ENCODE measurements at places on chromosomes 11 and 22.

GRCh38 chr11:72079819-72080325 lies 470 bp downstream of the NUMA1 start:
- no peak for DNase-seq

GRCh38 chr11:21814169-21814568 lies 378.7 kb upstream of the ANO5 start:
- DNase-seq: no peak

- no peak for DNase-seq
Measured at GRCh38 chr11:109522116-109522755, 100.2 kb downstream of the C11orf87 start.

GRCh38 chr22:17655289-17655688 lies 16.7 kb downstream of the BCL2L13 start:
- DNase-seq: no peak

DNA sequence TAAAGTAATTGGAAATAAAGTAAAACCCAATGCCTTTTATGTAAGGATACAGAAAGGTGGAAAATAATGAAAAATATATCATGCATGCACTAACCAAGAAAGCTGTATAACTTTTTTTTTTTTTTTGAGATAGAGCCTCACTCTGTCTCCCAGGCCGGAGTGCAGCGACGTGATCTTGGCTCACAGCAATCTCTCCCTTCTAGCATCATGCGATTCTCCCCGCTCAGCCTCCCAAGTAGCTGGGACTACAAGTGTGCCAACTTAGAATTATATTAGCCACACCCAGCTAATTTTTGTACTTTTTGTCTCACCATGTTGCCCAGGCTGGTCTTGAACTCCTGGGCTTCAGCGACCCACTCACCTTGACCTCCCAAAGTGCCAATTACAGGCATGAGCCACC lies 4.5 kb downstream of the GGT5 start:
- no peak for DNase-seq

- DNase-seq: no peak
Measured at GRCh38 chr22:23272834-23273233, 92.5 kb downstream of the BCR start.

- DNase-seq: peak; percentile 21
Measured at GRCh38 chr22:40070701-40071100, 75.9 kb downstream of the FAM83F start.

DNA sequence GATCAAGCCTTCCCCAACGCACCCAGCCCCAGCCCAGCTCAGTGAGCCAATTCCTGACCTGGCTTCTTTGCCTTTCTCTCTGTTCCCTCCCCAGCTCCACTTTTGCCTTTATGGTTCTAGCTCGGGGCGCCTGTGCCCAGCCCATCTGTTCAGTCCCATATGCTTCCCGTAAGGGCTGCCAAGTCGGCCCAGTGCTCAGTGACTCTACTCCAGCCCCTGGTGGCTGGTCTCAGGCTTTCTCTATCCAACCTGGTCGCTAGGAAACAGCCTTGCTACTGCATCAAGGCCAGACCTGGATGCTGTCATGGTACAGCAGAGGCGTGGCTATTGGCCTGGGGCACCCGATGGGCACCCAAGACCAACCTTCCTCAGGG lies 178.0 kb downstream of the DSCAML1 start:
- DNase-seq: no peak

- no peak for DNase-seq
Measured at GRCh38 chr11:9057007-9057406, 34.4 kb downstream of the SCUBE2 start.

- no peak for DNase-seq
Measured at GRCh38 chr11:134536219-134536618, 124.2 kb upstream of the B3GAT1 start.

- DNase-seq: peak; percentile 49
Measured at GRCh38 chr22:37267661-37268413, 14.5 kb upstream of the CYTH4 start.

Measured in foreskin fibroblast (primary cell).